ENCODE measurements at places on chromosomes 16 and 17. TPM values are rescaled to one million over a fixed set of nuclear protein-coding genes. Genes with fewer than 3 reads are reported as not detected.

DNA sequence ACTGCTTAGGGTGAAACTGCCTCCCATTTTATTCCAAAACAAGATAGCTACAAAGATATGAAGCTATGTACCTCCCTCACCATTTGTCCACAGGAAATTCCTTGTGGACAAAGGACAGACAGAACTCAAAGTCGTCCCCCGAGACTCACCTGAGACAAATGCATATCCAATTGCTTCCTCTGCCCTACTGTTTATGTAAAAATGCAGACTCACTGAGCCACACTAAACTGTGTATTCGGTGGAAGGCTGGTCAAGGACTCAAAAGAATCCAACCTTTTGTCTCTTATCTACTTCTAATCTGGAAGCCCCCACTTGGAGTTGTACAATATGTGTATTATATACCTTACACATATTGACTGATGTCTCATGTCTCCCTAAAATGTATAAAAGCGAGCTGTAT, 288.0 kb upstream of the ERCC4 start:
- DNase-seq, result no peak

- DNase-seq, result no peak
Measured at GRCh38 chr16:1647856-1648255, 30.2 kb upstream of the JPT2 start.

GRCh38 chr17:41264599-41264998, 579 bp upstream of the KRTAP9-6 start:
- no peak for DNase-seq

DNA sequence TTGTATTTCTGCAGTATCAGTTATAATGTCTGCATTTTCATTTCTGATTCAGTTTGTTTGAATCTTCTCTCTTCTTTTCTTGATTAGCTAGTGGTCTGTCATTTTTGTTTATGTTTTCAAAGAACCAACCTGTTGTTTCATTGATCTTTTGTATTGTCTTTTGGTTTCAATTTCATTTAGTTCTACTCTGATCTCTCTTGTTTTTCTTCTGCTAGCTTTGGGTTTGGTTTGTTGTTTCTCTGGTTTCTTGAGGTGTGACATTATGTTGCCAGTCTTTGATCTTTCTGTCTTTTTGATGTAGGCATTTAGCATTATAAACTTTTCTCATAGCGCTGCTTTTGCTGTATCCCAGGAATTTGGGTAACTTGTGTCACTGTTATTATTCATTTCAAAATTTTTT, 107.2 kb downstream of the PHKB start:
- no peak for DNase-seq

- peak; percentile 38 for DNase-seq
Measured at GRCh38 chr16:85850344-85850880, 48.5 kb upstream of the IRF8 start.

GRCh38 chr16:57479205-57479975, 6.9 kb downstream of the DOK4 start:
- DNase-seq, result peak; percentile 88

DNA sequence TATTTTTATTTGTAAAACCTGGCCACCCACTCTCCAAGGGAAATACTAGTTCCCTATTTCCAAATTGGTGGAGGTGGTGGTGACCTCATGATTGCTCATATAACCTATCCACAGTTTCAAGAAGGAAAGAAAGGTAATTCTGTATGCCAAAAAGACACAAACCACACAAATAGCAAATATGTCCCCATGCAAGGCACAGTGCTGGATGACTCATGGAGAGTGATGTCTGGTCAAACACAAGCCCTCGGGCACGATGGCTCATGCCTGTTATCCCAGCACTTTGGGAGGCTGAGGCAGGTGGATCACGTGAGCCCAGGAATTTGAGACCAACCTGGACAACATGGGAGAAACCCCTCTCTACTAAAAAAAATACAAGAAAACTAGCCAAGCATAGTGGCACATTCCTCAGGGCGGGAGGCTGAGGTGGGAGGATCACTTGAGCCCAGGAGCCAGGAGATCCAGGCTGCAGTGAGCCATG, 64.2 kb downstream of the GNA13 start:
- no peak for DNase-seq

- no peak for DNase-seq
Measured at GRCh38 chr17:80118601-80119270, 17.4 kb downstream of the GAA start.

DNA sequence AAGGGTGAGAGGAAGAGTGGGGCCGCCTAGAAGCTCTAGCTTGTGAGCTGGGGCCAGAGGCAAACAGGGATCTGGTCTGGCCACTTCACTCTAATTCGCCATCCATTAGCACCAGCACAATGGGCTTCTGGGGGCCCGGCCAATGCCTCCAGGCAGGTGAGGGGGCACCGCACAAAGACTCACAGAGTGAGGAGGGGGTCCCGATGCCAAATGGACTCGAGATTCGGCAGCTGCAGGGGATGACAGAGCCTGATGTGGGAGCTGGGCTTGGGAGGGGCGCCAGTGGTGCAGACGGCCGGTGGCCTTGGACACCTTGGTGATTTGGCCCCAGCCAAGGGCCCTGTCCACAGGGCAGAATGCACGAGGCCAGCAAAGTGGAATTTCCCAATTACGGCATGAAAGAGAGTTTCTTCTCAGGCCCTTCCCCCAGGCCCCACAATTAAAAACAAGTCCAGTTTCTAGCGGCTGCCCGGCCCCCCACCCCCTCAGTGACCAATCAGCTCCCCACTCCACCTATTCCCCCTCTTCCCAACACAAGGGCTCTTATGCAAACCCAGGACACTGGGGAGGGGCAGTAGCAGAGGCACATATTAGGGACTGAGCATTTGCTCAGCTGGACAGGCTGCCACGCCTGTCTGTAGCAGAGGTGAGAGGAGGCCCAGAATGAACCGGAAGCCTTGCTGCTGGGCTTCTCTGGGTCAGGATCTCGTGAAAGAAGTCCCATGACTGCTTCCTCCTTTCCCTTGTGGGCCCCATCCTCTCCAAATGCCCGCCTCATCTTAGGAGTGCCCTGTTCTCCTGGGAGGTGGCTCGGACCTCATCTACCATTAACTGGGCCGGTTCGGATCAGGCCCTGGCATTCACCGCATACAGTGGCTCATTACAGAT, 39.4 kb upstream of the MTSS2 start:
- no peak for DNase-seq

- DNase-seq, result peak; percentile 71
Measured at GRCh38 chr17:41544491-41544892, 16.4 kb upstream of the KRT19 start.

DNA sequence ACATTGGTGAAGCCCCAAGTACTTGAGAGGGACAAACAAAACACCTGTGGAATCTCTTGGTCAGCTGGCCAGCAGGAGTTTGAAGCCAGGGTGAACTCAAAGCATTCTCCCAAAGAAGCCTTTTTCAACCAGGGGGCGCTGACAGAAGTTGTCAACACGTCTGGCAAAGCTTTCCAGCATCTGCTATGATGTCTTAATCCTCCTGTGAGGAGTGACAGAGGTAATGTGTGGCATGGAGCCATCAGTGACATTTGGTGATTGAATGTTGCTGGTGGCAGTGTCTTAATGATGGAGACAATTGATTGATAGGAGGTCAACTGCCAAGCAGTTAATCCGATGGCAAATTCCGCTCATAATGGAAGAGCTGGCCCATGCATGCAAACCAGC, 257.6 kb upstream of the HSBP1 start:
- DNase-seq, result peak; percentile 59

GRCh38 chr16:53052519-53053501, at the start of gene CHD9NB:
Gene CHD9NB (minus strand): TSS chr16:53052897. CDS start chr16:53044158, 8,739 bp downstream.
- DNase-seq, result peak; percentile 45

- no peak for DNase-seq
Measured at GRCh38 chr17:9414471-9414870, 161.1 kb downstream of the STX8 start.

GRCh38 chr17:8991514-8992285, 26.2 kb upstream of the PIK3R5 start:
- DNase-seq, result peak; percentile 95

DNA sequence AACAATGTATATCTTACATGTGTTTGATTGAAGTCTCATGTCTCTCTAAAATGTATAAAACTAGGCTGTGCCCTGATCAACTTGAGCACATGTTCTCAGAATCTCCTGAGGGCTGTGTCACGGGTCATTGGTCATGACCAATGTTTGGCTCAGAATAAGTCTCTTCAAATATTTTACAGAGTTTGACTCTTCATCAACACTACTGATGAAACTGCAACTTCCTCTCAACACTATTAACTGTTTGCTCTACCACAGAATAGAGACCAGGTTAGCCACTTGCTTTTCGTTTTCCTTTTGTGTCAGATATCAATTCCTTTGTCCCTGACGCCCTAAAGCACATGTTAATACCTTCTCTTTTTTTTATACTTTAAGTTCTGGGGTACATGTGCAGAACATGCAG, 358.1 kb downstream of the CDH8 start:
- no peak for DNase-seq

DNA sequence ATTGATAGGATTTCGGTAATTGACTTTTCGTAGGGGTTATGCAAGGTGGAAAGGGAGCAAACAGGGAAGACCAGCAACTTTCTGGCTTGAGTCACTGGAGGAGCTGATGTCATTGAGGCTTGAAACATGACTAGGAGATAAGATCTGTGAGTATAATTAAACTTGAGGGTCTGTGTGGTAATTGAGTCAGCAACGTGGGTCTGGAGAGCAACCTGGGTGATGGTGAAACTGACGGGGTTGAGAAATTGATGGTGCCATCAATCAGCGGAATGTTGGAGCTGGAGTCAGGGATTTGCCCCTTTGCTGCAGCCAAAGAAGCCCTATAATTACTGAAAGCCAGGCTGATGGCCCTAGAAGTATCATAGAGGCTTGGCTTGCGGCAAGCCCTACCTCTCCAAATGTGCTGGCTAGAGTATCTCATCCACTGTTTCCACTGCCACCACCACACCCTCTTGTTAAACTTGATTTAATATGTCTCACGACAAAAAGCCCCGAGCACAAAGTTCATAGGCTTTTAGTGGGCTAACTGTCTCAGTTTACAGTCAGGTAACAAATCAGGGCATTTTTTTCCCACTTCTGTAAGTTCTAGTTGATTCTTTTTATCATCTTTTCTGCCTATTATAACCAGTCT, 186.9 kb upstream of the ELAC2 start:
- no peak for DNase-seq

DNA sequence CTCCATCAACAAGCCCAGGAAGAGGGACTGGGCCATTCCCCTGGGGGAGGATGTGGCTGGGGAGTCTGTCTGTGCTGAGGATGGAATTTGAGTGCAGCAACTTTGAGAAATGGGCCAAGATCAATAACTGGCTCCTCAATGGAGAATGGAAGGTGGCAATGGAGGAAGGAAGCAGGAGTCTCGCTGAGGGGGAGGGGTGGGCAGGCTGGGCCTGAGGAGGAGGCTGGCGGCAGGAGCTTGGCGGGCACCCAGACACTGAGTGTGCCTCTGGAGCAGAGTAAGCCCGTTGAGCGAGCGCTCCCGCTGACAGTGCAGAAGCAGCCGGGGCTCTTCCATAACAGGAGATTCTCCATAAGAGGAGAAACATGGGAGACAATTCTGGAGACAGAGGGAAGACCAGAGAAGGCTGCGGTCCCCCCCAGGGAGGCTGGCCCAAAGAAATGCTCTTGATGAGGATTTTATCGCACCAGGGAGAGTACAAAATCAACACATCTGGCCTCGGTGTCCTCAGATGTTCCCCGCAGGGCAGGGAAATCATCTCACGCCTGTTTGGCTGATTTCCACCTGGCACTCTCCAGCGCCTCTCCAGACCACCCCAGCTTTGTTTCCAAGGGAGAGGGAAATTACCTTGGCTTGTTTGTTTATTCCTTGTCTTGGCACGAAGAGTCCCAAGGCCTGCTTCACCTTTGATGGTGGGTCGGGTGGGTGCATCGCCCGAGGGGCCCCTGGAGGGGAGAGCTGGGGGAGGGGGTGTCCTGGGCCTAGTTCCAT, 2.8 kb upstream of the MMP15 start:
- DNase-seq, result no peak

The CBX2 gene
- total RNA-seq, result 82.6 TPM

The MYO15B gene
- 93.2 TPM for total RNA-seq

The SDR42E2 gene
- not detected for total RNA-seq

The CLEC10A gene
- total RNA-seq, result not detected

The GPR139 gene
- not detected for total RNA-seq

The ADAD2 gene
- total RNA-seq, result 0.77 TPM

The GDPD3 gene
- 2.2 TPM for total RNA-seq

Measured in endodermal cell (in vitro differentiated cells).